ENCODE measurements at places on chromosomes 12 and 14. TPM values are rescaled to one million over a fixed set of nuclear protein-coding genes. Genes with fewer than 3 reads are reported as not detected.

The OR4E2 gene
- not detected for total RNA-seq

The ARHGEF25 gene
- total RNA-seq, result 2.8 TPM

The LRTM2 gene
- total RNA-seq, result 0.14 TPM

The KRT3 gene
- not detected for total RNA-seq

The COL2A1 gene
- total RNA-seq, result not detected

The NKX2-1 gene
- not detected for total RNA-seq

The CLEC6A gene
- total RNA-seq, result not detected

The CD69 gene
- total RNA-seq, result 126 TPM

The SCN8A gene
- 0.79 TPM for total RNA-seq

The PNP gene
- 111 TPM for total RNA-seq

The TMTC1 gene
- total RNA-seq, result 0.51 TPM

The SLCO1C1 gene
- total RNA-seq, result not detected

The KRT78 gene
- not detected for total RNA-seq

Data from activated T-cell treated with anti-CD3 and anti-CD28 coated beads, Interleukin-2, amount 50 U/mL, for 72 hours (primary cell).